ENCODE measurements at places on chromosomes 4 and X. TPM values are rescaled to one million over a fixed set of nuclear protein-coding genes. Genes with fewer than 3 reads are reported as not detected.

DNA sequence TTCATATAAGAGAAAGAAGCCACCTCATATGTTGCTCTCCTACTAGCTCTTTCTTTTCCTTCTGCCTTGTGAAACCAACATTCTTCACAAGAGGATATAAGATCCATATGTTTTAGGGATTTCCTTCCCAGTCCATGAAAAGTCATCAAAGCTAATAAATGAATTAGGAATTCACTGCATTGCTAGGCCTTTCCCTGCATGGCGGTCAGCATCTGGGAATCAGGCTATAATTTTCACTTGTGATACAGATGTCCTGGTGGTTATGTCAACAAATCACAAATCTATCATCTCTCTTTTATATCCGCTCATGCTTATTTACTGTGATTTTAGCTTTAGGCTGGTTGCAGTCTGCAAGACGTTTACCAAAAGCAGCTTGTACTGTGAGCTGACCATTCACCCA is 510.0 kb downstream of the NLGN4X start:
- no peak for DNase-seq

DNA sequence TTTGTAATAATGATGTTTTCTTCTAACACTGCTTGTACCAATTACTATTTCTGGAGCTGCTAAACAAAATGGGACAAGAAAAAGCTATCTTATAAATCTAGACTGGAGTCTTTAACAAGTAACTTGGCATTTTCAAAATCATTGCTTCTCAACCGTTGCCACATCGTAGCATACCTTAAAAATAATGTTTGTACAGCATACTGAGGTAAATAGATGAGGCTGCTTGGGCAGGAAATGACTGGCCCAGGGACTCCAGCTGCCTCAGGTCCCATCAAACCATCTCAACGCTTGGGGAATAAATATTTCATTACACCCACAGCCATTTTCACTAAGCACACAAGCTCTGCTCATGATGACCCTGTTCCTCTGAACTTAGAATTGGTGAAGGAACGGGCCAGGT is 115.1 kb downstream of the SPANXA1 start:
- DNase-seq: no peak

Gene DACH2
- total RNA-seq: not detected

DNA sequence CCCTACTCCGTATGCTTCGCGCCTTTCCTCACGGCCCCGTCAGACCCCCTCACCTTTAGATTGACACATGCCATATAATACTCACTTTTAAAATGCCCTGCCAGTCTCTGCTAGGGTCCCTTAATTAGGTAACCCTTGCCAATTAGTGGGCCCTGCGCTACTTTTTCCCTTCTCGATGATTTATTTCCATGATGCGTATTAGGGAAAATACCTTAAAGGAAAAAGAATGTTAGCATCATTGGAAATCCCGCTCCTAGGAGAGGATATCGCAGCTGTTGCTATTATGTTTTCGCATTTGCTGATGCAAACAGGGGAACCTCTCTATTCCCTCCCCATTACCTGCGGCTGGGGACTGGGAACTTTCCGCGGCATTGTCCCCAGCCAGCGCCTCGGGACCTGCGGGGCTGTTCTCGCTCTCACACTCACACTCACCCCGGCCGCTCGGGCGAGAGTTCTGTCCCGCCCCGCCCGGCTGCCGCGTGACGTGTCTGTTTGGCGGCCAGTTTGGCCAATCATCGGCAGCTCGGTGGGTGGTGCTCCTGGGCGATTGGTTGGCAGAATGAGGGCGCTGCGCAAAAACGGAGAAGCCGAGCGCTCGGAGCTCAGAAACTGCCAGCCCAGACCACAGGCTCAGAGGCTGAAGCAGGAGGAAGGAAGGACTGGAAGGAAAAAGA is at the start of gene PCDH10:
TSS of gene PCDH10 (plus strand) at position 605 of the 674 bp plus-strand sequence. CDS start 847 bp downstream, outside the sequence.
- peak; percentile 98 for DNase-seq

DNA sequence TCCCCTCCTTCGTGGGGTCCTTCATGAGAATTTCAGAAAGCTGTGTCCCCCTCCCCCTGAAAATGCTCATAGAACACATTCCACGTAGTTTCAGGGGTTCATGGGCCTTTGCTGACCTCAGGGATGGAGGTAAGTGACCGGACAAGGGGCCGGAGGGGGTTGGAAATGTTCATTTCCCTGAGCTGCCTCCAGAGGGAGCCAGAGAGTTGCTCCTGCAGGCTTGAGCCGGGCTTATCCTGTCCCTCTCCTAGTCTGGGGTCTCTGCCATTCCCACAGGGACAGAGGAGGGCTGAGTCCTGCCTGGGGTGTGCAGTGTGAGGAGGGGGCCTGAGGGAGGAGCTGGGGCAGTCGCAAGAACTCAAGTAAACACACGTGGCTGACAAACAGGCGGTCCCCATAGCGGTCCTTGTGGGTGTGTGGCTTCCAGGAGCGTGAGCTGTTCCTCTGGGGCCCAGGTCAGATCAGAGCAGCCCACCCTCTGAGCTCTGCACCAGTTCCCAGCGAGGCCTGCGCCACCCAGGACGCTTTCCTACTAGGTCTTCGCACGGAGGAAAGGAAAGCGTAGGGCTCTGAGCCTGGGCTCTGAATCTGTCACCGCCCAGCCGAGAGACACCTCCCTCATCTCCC is 62.5 kb downstream of the WFS1 start:
- DNase-seq: peak; percentile 90

- no peak for DNase-seq
These were observed 142.6 kb downstream of the EGF start for GRCh38 chr4:110055158-110055768.

Gene GUCY1B1
- 1.1 TPM for total RNA-seq

- DNase-seq: no peak
These were observed 7.4 kb downstream of the MEPE start for GRCh38 chr4:87840149-87840548.

DNA sequence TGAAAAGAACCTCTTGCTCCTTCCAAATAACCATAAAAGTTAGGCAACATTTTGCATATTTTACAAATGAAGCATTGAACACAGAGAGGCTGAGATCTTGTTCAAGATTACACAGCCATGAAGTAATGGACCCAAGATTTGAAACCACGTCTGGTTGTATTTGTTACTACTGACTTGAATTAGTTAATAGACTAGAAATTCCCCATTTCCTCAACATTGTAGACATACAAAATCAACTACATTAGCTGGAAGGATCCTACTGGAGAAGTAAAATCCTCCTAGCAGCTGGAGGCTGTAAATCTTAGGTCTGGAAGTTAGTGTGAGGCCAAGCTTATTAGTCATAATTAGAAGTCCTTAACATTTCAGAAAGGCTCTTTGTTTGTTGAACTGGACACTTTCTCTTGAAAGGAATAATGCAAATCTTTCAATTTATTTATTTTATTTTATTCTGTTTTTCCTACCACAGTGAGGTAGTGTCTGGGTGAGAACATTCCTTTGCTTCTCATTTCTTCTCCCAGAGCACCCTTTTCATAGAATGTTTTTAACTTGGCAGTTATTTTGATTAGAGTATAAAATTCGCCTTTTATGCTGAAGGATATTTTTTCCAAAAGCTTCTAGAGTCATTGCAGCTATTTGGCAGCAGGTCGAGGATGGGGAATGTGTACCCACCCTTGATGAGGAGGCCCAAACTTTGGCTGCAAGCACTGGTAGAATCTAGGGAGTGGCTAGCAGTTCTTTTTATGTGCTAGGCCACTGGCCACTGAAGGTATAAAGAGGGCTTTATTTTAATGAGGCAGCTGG is 62.0 kb upstream of the CLNK start:
- no peak for DNase-seq

DNA sequence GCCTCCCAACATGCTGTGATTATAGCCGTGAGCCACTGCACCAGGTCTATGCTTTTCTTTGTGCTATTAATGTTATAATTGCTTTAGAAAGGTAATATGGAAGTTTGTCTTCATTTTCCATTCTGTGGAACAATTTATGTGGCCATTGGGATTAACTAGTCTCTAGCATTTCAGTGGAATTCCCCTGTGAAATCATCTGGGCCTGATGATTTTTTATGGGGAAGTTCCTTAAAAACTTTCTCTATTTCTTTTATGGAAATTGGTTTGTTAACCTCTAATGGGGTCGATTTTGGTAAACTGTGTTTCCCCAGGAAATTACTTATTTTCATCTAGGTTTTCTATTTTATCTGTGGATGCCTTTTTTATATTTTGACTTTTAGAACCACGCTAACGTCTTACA is 11.3 kb downstream of the TIMP1 start:
- no peak for DNase-seq

DNA sequence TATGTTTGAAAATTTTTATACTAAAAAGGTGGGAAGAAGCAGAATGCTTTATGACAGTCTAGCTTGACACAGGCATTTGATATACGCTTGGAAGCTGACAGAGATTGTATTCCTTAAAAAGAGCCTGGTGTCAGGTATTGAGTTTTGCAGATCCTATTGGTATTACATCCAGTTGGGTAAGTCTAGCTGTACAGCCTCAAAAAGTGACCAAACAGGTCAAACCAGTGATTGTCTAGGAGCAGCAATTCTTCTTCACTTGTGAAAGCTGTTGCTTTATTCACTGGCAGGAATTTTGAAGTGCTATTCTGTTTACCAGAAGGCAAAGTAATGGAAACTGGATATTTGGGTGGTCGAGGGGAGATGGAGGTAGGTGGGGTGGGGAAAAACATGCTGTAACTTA is 77.5 kb downstream of the UCHL1 start:
- no peak for DNase-seq

Gene RNF212
- 7.1 TPM for total RNA-seq

GRCh38 chrX:7145454-7145853 is 2.1 kb upstream of the STS start:
- DNase-seq: no peak

Gene ZMAT1
- total RNA-seq: 0.29 TPM

DNA sequence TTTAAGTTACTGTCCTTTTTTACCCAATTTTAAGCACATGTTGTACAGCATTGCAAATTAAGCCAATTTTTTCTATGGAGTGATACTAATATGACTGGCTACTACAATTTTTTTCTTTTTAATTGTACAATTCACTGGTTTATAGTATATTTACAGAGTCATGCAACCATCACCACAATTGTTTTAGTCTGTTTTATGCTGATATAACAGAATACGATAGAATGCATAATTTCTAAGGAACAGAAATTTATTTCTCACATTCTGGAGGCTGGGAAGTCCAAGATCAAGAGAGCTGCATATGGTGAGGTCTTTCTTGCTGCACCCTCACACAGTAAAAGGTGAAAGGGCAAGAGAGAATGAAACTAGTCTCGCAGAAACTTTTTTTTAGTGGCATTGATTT is 125.3 kb downstream of the GLUD2 start:
- DNase-seq: no peak

Gene FMR1
- 35.8 TPM for total RNA-seq

DNA sequence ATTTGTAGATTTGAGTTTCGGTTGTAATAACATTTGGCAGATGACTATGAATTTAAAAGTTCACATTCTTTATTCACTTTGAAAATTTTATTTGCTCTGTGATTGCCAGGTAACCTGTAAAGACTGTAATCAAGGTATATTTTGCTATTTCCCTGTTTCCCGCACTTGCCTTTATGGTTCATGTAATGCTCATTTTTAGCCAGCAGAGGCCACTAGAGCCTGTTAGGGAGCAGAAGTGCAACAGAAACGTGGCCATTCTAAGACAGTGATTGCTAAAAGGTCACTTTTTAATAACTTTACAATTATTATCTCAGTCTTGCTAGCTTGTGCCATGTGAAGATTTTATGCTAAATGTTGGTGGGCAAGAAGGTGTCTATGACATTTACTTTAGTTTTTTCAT is 12.4 kb downstream of the YIPF6 start:
- DNase-seq: peak; percentile 41

Gene FGG
- not detected for total RNA-seq

GRCh38 chr4:41873380-41874295 is 61.6 kb upstream of the TMEM33 start:
- no peak for DNase-seq

DNA sequence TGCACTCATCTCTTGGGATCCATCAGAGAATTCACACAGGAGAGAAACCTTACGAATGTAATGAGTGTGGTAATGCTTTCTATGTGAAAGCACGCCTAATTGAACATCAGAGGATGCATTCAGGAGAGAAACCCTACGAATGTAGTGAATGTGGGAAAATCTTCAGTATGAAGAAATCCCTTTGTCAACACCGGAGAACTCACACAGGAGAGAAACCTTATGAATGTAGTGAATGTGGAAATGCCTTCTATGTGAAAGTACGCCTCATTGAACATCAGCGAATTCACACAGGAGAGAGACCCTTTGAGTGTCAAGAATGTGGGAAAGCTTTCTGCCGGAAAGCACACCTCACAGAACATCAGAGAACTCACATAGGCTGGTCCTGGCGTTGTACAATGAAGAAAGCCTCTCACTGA is 42.8 kb downstream of the ZNF157 start:
- no peak for DNase-seq
